ENCODE measurements at places on chromosomes 4 and X.

- DNase-seq, result no peak
Measured at GRCh38 chrX:104988038-104988437, 232.5 kb downstream of the TEX13A start.

- no peak for DNase-seq
Measured at GRCh38 chrX:130874751-130875150, 28.3 kb downstream of the ENOX2 start.

DNA sequence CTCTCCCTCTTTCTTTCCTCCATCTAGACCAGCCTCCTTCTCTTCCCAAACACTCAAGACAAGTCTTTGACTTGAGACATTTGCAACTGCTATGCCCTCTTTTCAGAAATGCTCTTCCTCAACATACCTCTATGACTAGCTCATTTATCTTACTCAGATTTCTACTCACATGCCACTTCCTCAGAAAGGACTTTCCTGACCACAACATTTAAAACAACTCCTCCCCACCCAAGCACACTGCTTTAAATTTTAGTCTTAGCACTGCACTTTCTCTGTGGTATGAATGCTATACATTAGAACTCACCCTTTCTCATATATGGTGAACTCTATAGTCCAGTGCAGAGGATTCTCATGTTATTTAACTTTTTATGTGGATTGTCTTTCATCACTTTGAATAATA lies 28.4 kb upstream of the SULT1E1 start:
- DNase-seq, result no peak

- no peak for DNase-seq
Measured at GRCh38 chrX:111779582-111779981, 96.4 kb upstream of the TRPC5OS start.

DNA sequence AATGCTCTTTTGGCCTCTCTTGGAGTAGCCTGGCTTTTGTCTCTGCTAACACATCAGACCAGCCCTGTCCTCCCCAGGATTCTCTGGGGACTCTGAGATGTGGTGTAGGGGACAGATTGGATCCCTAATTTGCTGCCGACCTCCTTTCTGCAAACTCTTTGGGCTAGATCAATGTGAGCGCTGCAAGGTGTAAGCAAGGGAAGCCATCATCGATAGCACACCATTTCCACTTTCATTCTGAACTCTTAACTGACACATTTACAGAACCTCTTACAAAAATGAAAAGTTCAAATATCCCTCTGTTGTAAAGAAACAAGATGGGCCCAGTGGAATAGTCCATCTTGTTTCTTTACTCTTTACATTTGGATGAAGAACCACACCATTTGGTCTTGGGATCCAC lies 46.6 kb downstream of the PGRMC2 start:
- no peak for DNase-seq

DNA sequence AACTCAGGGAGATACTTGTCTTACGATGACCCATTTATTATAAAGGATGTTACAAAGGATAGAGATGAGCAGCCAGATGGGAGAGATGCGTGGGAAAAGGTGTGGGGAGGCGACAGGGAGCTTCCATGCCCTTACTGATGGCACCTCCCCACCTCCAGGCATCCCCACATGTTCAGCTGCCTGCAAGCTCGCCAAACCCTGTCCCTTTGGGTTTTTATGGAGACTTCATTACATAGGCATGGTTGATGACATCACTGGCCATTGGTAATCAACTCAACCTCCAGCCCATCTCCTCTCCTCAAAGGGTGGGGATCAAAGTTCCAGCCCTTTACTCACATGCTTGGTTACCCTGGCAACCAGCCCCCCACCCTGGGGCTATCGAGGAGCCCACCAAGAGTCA lies 29.4 kb upstream of the SLC2A9 start:
- DNase-seq, result no peak

- no peak for DNase-seq
Measured at GRCh38 chr4:173446416-173446815, 47.5 kb upstream of the SCRG1 start.

GRCh38 chrX:149476513-149476912 lies 28.6 kb downstream of the IDS start:
- DNase-seq, result no peak

DNA sequence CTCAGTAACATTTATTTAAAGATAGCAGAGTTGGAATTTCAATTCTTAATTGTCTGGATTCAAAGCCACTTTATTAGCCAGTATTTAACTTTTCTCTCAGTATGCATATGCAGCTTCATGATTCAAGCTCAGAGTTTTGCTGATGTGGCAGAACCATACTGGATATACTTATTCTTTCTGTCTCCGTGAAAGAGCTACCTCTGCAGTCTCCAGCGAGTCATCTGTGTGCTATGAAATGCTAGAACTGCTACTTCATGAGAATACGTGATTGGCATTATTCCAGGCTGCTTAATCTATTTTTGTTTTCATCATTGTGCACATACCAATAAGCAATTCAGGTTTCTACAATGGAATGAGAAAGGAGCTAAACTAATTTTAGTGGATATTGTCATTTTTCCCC lies 743.7 kb downstream of the C4orf33 start:
- no peak for DNase-seq

- DNase-seq, result no peak
Measured at GRCh38 chrX:6021316-6022091, 207.2 kb downstream of the NLGN4X start.

DNA sequence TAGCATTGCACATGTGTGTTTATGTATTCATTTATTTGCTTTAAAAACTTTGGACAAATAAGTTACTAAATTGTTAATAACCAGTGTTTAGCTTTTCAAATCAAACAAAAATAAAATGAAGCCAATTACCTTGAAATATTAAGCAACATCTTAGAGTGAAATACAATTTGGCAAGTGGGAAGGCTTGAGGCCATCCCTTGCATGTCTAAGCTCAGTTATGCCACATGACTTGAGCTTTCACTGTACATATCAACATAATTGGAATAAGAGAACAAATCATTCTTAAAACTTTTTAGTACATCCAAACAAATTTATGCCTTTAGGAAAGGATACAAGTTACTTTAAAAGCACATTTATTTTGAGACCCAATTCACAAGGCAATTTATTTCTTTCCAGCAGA lies 640.6 kb downstream of the SPRY1 start:
- no peak for DNase-seq

DNA sequence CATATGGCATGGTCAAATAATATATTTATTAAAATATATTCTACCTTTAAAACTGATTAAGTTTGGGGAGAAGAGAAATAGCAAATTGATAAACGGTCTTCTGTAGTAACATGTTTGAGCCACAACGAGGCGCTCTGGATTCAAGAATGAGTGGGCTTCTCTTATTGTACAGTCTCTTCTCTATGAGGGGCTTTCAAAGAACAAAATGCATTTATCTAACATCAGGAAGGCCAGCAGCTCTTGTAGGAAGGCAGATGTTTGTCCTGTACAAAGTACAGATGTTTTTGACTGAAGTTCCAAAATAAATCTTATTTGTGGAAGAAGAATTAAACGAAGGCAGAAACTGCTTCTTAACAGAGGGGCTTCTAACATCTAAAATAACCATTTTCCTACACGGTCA lies 153.6 kb downstream of the RASL11B start:
- peak; percentile 65 for DNase-seq

DNA sequence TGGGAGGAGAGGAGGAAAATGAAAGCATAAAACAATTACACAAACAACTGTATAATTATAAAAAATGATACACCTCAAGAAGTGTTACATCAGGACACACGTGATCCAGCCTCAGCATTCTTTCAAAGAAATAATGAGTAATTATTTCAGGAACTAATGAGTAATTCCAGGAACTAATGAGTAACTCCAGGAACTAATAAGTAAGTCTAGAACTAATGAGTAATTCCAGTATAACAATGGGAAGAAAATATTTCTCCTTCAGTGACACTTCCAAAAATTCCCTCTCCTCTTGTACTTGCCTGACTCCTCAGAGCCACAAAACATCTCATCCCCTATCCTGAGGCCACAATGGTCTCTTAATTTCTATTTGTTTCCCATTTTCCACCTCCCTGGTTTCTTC lies 63.5 kb upstream of the COL25A1 start:
- no peak for DNase-seq

DNA sequence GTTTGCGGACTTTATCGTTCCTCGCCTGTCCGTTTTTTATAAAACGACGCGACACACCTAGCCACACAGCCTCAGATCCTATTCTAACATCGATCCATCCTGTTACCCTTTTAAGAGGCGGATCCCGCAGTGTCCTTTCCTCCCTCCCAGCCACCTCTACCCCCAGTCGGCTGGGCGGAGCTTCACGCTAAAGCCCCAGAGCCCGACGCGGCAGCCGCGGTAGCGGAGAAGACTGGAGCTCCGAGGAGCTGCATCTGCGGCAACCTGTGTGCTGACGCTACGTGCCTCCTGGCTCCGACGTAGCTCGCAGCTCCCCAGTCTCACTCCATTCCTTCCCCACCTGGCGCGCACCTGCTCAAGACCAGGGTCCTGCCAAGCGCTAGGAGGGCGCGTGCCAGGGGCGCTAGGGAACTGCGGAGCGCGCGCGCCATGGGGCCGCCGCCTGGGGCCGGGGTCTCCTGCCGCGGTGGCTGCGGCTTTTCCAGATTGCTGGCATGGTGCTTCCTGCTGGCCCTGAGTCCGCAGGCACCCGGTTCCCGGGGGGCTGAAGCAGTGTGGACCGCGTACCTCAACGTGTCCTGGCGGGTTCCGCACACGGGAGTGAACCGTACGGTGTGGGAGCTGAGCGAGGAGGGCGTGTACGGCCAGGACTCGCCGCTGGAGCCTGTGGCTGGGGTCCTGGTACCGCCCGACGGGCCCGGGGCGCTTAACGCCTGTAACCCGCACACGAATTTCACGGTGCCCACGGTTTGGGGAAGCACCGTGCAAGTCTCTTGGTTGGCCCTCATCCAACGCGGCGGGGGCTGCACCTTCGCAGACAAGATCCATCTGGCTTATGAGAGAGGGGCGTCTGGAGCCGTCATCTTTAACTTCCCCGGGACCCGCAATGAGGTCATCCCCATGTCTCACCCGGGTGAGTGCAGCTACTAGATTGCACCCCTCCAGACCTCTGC lies at the start of gene RNF128:
Gene RNF128, plus strand, starts transcription at position 217 of the 953 bp plus-strand sequence. Its CDS starts 213 bp downstream, at position 430.
- no peak for DNase-seq

DNA sequence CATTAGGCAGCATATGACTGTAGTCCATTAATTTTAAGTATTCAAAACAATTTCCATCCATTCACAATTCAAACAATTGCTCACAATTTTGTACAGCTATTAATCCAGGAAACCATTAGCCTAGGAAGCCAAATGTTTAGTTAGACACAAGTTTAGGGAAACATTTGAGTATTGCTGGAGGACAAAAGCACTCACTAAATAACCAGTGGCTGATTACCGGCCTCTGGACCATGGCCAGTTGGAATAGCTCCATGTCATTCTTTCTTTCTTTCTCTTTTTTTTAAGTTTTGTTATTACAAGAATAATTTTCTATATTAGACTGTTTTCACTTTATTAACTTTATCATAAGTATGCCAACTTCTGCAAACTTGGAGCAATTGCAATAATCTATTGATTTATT lies 31.3 kb downstream of the TRIML2 start:
- DNase-seq, result no peak

- no peak for DNase-seq
Measured at GRCh38 chr4:177964693-177965168, 522.5 kb upstream of the AGA start.

- DNase-seq, result no peak
Measured at GRCh38 chr4:106806158-106806797, 229.8 kb downstream of the DKK2 start.

DNA sequence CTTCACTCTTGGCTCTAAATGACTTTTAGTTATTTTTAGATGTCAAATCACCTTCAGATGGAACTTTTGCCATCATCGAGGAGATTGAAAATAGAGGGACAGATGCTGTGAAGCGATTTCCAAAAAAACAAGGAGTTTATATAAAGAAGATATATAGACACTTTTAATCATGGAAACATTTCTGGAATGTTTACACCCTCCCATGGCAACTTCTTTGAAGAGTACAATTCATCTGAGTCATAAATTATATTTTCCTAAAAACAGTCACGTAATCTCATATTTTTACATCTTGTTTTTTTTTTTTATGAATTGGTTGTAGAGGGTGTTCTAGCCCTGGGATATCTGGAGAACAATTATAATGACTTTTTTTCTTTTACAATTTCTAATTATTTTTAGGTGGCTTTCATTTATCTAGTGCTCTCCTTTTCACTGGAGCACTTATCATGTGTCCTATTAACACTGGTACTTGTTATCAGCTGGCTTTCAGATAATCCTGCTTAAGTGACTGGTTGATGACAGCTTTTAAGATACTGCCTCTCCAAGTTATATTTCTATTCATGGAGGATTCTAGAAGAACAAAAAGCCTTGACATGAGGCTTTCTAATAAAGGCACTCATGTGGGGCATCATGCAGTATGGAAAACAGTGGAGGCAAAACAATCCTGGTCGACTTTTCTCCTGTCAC lies 24.9 kb downstream of the PCDH7 start:
- DNase-seq, result no peak

DNA sequence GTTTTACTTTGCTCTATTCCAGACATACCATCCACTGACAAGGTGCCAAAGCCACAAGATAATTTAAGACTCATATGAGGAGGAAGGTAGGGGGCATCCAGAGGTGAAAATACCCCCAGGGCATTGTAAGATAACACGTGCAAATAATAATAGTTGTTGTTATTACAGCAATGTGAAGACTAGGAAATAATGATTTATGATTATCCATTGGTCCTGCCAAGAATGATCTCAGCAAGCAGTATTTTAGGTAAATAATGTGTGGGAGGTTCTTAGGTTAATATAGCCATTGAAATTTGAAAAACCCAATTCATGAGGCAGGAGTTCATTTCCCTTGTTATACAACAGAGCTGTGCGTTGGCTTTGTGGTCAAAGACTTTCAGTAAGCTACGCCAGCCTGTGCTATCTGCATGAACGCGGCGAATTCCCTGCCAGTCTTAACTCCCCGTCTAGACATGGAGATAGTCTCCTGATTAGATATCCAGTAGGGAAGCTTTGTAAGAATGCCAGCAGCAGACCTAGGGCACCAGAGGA lies 47.2 kb upstream of the MXRA5 start:
- no peak for DNase-seq

DNA sequence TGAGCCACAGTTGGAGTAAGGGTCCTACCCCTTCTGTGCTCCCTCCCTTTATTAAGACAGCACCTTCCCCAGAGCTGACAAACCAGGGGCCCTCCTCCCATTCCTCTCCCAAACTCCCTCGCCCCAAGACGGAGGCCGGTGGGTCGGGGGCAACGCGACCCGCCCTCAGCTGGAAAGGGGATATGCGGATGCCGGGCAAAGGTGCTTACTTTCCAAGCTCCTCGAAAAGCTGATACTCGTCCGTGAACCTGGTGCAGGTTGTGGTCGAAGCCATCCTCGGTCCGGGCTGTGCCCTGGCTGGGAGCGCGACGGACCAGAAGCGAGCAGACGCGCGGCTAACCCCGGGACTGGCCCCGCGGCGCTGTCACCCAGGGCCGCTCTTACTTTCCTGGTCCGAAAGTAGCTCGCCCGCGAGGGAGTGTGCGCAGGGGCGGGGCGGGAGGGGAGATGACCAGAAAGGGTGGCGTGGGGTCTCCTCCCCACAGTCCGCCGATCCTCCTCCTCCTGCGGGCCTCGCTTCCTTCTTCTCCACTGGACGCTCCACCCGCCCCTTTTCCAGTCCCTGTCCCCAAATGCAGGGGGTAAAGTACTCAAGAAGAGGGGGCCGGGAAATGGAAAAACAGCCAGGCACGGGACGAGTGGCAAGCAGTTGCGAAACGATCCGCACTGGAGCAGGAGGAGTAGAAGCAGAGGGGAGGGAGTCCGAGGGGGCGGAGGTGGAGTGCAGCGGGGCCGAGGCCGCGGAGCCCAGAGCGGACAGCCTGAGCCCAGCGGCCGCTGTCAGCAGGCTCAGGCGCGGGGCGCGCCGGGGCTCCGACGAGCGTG lies 531 bp downstream of the CAMK2D start:
- DNase-seq, result peak; percentile 88

GRCh38 chrX:15500497-15500966 lies at the start of gene BMX:
TSS of gene BMX (plus strand) at chrX:15500807. CDS start at chrX:15508354, 7,547 bp downstream.
- DNase-seq, result no peak

Data from sciatic nerve (tissue), 2 donors.